HepG2 (cell line): ENCODE measurements at places on chromosomes 13 and 19.
A peak's percentile ranks its signal among the peaks of the same experiment; 100 is the strongest.

DNA sequence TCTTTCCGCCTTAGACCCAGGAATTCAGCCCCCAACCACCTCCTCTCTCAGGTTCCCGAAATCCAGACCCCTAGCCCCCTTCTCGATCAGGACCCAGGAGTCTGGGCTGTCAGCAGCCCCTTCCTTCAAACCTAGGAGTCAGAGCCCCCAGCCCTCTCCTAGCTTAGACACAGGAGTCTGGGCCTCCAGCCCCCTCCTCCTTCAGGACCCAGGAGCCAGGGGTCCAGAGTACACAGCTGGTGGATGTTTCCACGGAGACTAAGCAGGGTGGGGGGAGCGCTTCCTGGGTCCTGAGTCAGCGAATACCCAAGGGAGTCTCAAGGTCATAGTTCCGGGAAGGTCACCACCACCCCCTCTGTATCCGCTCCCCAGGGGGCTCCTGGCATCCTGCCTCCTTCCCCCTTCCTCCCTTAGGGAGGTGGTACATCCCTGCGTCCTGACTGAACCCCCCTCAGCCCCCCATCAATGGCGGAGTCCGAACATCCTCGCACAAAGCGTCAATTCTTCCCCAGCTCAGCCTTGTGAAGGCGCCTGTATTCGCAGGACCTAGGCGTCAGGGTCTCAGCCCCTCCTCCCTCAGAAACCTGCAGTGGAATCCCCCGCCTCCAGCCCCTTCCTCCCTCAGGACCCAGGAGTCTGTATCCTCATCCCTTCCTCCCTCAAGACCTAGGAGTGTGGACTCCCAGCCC is 4.6 kb downstream of the CADM4 start:
- peak; percentile 69 for DNase-seq
- no peaks in the 10 kb centered on the region for H3K36me3 ChIP-seq
- H3K4me1 ChIP-seq, result peaks cover 59% of the 10 kb centered on the region
- H3K27ac ChIP-seq, result peak overlapping the region; percentile 90

DNA sequence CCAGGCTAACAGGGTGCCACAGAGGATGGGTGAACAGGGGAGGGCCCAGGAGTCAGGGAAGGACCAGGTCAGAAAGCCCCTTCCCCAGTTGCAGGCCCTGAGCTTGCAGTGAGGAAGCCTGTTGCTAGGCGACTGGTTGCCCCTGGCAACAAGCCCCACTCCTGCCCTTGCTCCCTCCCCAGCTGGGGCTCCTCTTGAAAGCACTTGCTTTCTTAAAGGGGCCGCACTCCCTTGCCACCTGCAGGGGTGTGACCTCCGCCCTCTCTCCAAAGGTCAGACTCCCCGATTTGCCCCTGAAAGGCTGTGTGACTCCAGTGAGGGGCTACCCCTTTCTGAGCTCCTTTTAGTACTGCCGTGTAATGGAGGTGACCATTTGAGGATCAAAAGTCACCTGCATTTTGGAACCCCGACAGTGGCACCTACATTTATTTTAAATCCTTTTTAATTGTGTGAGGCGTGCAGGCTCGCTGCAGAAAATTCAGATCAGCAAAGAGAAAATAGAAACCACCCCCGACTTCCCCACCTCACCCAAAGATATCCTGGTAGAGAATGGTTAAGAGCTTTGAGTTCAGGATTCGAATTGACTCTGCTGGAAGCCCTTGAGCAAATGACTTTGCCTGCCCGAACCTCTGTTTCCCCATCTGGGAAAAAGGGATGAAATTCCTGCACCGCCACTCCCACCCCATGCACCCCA is 4.8 kb downstream of the FCHO1 start:
- no peak overlapping the region for H3K27ac ChIP-seq
- peaks cover 33% of the 10 kb centered on the region for H3K4me1 ChIP-seq
- H3K27me3 ChIP-seq, result no peaks in the 10 kb centered on the region
- H3K4me3 ChIP-seq, result no peak overlapping the region

GRCh38 chr13:77565635-77566034 is 30.1 kb downstream of the SCEL start:
- peak; percentile 3 for DNase-seq
- H3K27ac ChIP-seq, result no peak overlapping the region
- H3K27me3 ChIP-seq, result no peaks in the 10 kb centered on the region
- no peaks in the 10 kb centered on the region for H3K4me1 ChIP-seq
- no peak overlapping the region for H3K4me3 ChIP-seq
- H3K36me3 ChIP-seq, result no peaks in the 10 kb centered on the region

- no peak overlapping the region for H3K27ac ChIP-seq
- H3K4me3 ChIP-seq, result no peak overlapping the region
- H3K4me1 ChIP-seq, result peaks cover 39% of the 10 kb centered on the region
- DNase-seq, result no peak
- H3K36me3 ChIP-seq, result peaks cover 7% of the 10 kb centered on the region
- no peaks in the 10 kb centered on the region for H3K27me3 ChIP-seq
These were observed 5.6 kb downstream of the ARGLU1 start for GRCh38 chr13:106562301-106562700.

DNA sequence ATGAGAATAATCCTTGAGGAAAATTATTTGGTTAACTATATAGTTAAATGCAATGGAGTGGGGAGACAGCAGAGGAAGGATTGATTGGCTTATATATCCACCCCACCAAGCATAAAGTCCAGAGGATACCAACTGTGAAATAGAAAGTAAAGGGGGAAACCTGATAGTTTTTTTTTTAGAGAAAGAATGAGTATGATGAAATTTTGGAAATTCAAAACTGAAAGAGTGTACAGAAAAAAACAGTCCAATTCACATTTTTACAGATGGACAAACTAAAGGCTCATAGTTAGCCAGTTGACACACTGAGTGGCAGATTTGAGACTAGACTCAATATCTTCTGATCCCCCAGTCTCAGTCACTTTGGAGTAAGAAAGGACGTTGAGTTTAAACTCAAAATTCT is 51.1 kb downstream of the FNDC3A start:
- H3K27ac ChIP-seq, result no peak overlapping the region
- H3K4me1 ChIP-seq, result peaks cover 7% of the 10 kb centered on the region
- H3K36me3 ChIP-seq, result no peaks in the 10 kb centered on the region
- H3K27me3 ChIP-seq, result no peaks in the 10 kb centered on the region
- no peak overlapping the region for H3K4me3 ChIP-seq

GRCh38 chr19:4456843-4457653 is 546 bp downstream of the UBXN6 start:
- no peak for DNase-seq
- peak overlapping the region; percentile 92 for H3K4me3 ChIP-seq
- H3K27me3 ChIP-seq, result no peaks in the 10 kb centered on the region; the same call in 2 of the 3 replicates
- H3K36me3 ChIP-seq, result peaks cover 17% of the 10 kb centered on the region

DNA sequence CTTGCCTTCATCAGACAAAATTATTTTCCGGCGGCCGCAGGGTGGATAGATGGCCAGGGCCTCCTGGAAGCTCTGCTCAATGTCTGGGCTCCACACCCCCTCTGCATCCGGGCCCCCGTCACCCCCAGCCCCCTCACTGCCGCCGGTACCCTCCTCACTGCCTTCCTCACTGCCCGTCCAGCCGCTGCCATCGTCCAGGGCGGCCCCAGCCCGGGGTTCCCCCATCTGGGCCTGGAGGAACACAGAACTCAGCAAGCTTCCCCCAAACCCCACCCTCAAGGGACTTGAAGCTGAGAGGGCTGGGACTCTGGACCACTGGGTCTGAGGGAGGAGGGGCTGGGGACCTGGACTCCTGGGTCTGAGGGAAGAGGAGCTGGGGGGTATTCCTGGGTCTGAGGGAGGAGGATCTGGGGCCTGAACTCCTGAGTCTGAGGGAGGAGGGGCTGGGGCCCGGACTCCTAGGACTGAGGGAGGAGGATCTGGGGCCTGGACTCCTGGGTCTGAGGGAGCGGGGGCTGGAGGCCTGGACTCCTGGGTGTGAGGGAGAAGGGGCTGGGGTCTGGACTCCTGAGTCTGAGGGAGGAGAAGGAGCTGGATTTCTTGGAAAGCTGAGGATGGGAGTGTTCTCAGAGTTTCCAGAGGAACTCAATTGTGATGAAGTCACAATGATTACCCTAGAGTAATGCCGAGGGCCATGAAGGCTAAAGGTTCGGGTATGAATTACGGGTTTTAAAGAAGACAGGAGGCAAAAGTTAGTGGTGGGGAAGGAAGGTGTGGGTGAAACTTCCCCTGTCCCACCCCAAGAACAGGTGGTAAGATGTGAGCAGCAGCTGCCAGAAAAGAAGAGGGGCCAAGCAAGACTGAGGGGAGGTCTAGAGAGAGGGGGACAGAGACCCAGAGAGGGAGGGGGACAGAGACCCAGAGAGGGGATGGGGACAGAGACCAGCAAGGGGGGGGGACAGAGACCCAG is 2.1 kb downstream of the TEAD2 start:
- no peak overlapping the region for H3K27ac ChIP-seq
- H3K4me1 ChIP-seq, result peaks cover 37% of the 10 kb centered on the region
- no peak overlapping the region for H3K4me3 ChIP-seq

GRCh38 chr19:14371301-14371821 is 9.9 kb upstream of the ADGRE5 start:
- H3K4me3 ChIP-seq, result no peak overlapping the region
- no peak for DNase-seq
- H3K4me1 ChIP-seq, result peaks cover 19% of the 10 kb centered on the region
- H3K36me3 ChIP-seq, result no peaks in the 10 kb centered on the region

DNA sequence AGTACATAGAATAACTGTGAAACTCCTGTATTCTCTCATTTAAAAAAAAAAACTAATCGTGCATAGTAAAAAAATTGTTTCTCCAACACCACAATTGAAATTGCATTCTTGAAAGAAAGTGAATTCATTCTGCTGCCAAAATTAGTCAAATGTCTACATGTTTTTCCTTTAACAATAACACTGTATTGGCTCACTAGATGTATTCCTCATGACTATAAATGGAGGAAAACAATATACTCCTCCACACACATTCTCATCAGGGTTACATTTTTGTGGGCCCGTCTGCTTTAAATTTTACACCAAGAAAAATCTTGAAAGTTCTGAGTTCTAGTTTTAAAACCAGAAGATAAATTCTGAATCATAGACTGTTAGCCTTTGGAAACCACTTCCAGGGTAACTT is 233.6 kb downstream of the KLF12 start:
- no peak for DNase-seq
- H3K27me3 ChIP-seq, result no peaks in the 10 kb centered on the region
- no peaks in the 10 kb centered on the region for H3K4me1 ChIP-seq
- no peak overlapping the region for H3K27ac ChIP-seq

GRCh38 chr19:17944301-17944700 is 11.5 kb downstream of the CCDC124 start:
- H3K4me3 ChIP-seq, result no peak overlapping the region
- no peaks in the 10 kb centered on the region for H3K36me3 ChIP-seq
- H3K4me1 ChIP-seq, result peaks cover 17% of the 10 kb centered on the region
- no peak overlapping the region for H3K27ac ChIP-seq
- H3K27me3 ChIP-seq, result peaks cover 8% of the 10 kb centered on the region
- no peak for DNase-seq

DNA sequence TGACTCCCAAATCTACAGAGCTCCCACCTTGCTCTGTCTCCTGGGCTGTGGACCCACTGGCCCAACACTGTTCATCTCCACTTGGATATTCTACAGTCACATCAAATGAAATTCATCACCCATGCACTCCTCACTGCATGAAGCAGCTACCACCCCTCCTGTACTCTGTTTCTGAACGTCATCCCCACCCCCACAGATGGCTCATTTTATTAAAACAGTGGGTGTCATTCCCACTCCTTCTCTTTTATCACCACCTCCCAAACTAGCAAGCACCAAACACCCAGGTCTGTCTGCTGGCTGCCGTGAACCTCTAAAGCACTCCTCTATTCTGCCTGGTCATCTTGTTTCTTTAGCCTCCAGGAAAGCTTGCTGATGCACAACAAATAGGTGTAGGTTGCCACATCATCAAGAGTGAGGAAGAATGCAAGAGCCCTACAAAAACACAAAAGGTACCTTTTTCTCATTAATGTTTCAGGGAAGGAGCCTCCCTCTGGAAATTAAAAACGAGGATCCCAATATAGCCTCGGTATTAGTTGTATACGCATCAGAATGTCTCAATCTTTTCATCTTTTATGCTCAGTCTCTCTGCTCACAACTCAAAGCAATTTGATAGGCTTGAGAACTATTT is 91.8 kb downstream of the MIPEP start:
- no peaks in the 10 kb centered on the region for H3K36me3 ChIP-seq
- H3K4me3 ChIP-seq, result no peak overlapping the region
- no peak overlapping the region for H3K27ac ChIP-seq
- DNase-seq, result no peak

- peaks cover 9% of the 10 kb centered on the region; the same call in 1 of the 3 replicates for H3K36me3 ChIP-seq
- H3K27ac ChIP-seq, result no peak overlapping the region
- H3K27me3 ChIP-seq, result peaks cover 10% of the 10 kb centered on the region
- peaks cover 31% of the 10 kb centered on the region for H3K4me1 ChIP-seq
- no peak overlapping the region for H3K4me3 ChIP-seq
These were observed 11.9 kb downstream of the PLEKHF1 start for GRCh38 chr19:29677001-29677817.

DNA sequence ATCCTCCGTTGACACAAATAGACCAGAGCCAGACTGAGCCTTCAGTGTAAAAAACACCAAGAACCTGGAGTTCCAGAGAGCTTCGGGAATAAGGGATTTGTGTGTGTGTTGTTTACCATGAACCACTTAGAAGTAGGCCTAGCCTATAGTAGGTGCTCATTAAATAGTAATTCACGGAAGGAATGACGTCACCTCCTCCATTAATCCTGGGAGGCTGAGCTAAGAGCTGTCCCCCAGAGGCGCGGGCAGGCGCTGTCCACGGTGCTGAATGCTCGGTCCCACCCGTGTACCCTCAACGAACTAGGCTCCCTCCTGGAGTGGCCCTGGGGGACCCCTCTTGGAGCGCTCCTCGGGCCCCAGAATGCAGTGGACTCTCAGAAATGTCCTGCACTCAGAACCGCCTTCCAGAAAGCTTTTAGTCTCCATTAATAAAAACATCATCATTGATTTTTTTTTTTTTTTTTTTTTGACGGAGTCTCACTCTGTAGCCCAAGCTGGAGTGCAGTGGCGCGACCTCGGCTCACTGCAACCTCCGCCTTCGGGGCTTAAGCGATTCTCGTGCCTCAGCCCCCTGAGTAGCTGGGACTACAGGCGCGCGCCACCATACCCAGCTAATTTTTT is 6.5 kb downstream of the UNC13A start:
- no peaks in the 10 kb centered on the region for H3K4me1 ChIP-seq
- H3K27me3 ChIP-seq, result peaks cover 12% of the 10 kb centered on the region; the same call in 2 of the 3 replicates
- DNase-seq, result no peak
- no peaks in the 10 kb centered on the region for H3K36me3 ChIP-seq
- no peak overlapping the region for H3K27ac ChIP-seq
- H3K4me3 ChIP-seq, result no peak overlapping the region

GRCh38 chr19:30165228-30165813 is 206.9 kb upstream of the ZNF536 start:
- no peak for DNase-seq
- no peak overlapping the region for H3K4me3 ChIP-seq
- no peak overlapping the region for H3K27ac ChIP-seq
- no peaks in the 10 kb centered on the region for H3K36me3 ChIP-seq
- H3K27me3 ChIP-seq, result no peaks in the 10 kb centered on the region; the same call in 1 of the 2 replicates
- H3K4me1 ChIP-seq, result no peaks in the 10 kb centered on the region

- H3K27me3 ChIP-seq, result no peaks in the 10 kb centered on the region
- no peaks in the 10 kb centered on the region for H3K4me1 ChIP-seq
- DNase-seq, result no peak
- no peaks in the 10 kb centered on the region for H3K36me3 ChIP-seq
- no peak overlapping the region for H3K4me3 ChIP-seq
These were observed 222.0 kb downstream of the ZNF536 start for GRCh38 chr19:30593975-30594745.

GRCh38 chr13:99281811-99282263 is 23.7 kb upstream of the GPR18 start:
- peaks cover 17% of the 10 kb centered on the region for H3K4me1 ChIP-seq
- no peak for DNase-seq
- no peaks in the 10 kb centered on the region for H3K27me3 ChIP-seq

- no peak overlapping the region for H3K4me3 ChIP-seq
- DNase-seq, result no peak
- H3K4me1 ChIP-seq, result peaks cover 21% of the 10 kb centered on the region
These were observed 13.6 kb downstream of the ARHGAP45 start for GRCh38 chr19:1080360-1081161.
